Mucosa of gallbladder (tissue), 1 donor: ENCODE measurements at places on chromosomes 5 and 9. TPM values are rescaled to one million over a fixed set of nuclear protein-coding genes. Genes with fewer than 3 reads are reported as not detected.

WDR31 gene
- 8.1 TPM for total RNA-seq

CER1 gene
- not detected for total RNA-seq

GRCh38 chr9:38435521-38435920 lies 11.3 kb upstream of the IGFBPL1 start:
- no peak for DNase-seq

GRCh38 chr9:87604886-87605588 lies 107.4 kb downstream of the DAPK1 start:
- no peak for DNase-seq

NHP2 gene
- total RNA-seq = 69.4 TPM

RNF208 gene
- total RNA-seq = 16.8 TPM

CDH6 gene
- 75.9 TPM for total RNA-seq

- no peak for DNase-seq
These were observed 1070.2 kb upstream of the DMAC1 start for GRCh38 chr9:8869812-8870211.

GRCh38 chr9:131744171-131744719 lies 4.4 kb upstream of the RAPGEF1 start:
- DNase-seq = peak; percentile 77

LHX3 gene
- not detected for total RNA-seq

DNA sequence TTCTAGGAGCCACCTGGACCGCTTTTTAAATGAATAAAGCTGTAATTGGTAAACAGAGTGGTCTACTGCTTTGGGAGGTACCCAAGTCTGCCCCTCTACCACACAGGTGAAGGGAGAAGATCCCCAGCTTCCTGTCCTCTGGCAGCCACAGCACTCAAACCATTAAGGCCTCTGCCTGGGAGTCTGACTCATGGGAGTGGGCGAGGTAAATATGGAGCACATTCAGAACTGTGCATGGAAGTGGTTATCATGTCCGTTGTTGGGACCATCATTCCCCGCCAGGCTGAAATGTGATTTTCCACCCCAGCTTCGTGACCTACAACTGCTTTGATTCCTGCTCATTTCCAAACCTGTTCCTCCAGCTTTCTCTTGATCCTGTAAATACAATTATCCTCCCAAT lies 59.5 kb upstream of the ALDH1B1 start:
- DNase-seq = no peak

TMEM174 gene
- total RNA-seq = not detected

DNA sequence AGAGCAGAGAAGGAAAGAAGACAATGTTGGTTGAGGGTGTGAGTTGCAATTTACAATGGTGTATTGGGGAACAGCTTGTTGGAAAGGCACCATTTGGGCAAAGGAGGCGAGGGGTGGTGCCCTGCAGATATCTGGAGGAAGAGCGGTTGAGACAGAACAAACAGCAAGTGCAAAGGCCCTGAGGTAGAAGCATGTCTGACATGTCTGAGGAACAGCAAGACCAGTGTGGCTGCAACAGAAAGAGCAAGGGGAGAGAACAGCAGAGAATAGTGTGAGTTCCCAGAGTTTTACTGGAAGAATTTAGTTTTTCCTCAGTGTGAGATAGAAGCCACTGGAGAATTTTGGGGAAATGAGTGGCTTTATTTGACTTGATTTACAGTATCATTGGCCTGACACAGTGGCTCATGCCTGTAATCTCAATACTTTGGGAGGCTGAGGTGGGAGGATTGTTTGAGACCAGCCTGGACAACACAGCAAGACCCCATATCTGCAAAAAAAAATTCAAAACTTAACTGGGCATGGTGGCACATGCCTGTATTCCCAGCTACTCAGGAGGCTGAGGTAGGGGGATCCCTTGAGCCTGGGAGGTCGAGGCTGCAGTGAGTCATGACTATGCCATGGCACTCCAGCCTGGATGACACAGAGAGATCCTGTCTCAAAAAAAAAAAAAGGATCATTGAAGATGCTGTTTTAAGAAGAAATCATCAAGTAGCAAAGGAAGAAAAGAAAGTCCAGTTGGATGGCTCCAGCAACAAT lies 13.6 kb downstream of the CMBL start:
- DNase-seq = no peak

- no peak for DNase-seq
These were observed 5.0 kb upstream of the PTGER4 start for GRCh38 chr5:40674661-40675235.

DNA sequence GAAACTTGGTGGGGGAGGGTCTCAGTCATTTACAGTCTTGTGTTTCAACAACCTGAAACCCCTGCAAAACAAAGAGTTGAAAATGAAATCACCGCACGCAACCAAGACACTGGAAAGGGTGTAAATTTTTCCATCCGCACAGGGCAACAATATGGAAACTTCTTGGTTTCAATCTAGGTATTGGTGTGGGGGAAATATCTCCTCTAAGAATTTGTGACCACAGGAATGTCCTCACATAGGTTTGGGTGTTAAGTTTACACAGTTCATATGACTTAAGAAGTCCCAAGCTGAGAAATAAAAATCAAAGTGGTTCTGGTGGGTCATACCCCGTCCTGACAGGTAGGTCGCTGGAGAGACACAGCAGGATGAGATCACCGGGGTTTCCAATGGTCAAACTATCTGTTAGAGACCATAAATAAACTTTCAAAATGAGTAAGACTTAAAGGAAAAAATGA lies 51.9 kb upstream of the PIP5K1B start:
- no peak for DNase-seq

GRCh38 chr5:2556375-2556966 lies 195.0 kb downstream of the IRX2 start:
- no peak for DNase-seq

BAAT gene
- 117 TPM for total RNA-seq

- no peak for DNase-seq
These were observed 27.4 kb upstream of the ANKRD33B start for GRCh38 chr5:10536511-10536910.

- DNase-seq = no peak
These were observed 92.2 kb downstream of the MRPL36 start for GRCh38 chr5:1707467-1707866.

GRCh38 chr9:130128733-130129431 lies 43.3 kb upstream of the NCS1 start:
- peak; percentile 59 for DNase-seq

- no peak for DNase-seq
These were observed 7.3 kb downstream of the FOXI1 start for GRCh38 chr5:170112876-170113521.

- DNase-seq = no peak
These were observed 268.5 kb downstream of the ENC1 start for GRCh38 chr5:74372051-74372450.

DNA sequence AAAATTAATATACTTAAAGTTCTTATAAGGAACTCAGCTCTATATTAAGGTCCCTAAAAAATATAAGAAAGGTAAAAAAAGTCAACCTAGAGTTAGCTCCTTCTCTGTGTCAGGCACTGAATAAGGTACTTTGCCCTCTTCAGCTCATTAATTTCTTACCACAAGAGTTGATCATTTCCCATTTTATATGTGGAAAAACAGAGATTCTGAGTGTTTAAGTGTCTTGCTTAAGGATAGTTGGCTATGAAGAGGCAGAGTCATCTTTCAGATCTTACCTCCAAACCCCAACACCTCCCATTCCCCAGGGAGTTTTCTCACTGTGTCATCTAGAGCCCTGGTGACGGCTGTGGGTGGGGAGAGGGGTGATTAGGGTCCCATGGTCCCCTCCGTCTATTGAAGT lies 40.6 kb downstream of the INSYN2B start:
- DNase-seq = no peak
